Stimulated activated CD8-positive, alpha-beta memory T cell treated with anti-CD3 and anti-CD28 coated beads, Interleukin-4, amount 100 ng/mL, for 48 hours (primary cell): ENCODE measurements at places on chromosomes 5 and 9.

DNA sequence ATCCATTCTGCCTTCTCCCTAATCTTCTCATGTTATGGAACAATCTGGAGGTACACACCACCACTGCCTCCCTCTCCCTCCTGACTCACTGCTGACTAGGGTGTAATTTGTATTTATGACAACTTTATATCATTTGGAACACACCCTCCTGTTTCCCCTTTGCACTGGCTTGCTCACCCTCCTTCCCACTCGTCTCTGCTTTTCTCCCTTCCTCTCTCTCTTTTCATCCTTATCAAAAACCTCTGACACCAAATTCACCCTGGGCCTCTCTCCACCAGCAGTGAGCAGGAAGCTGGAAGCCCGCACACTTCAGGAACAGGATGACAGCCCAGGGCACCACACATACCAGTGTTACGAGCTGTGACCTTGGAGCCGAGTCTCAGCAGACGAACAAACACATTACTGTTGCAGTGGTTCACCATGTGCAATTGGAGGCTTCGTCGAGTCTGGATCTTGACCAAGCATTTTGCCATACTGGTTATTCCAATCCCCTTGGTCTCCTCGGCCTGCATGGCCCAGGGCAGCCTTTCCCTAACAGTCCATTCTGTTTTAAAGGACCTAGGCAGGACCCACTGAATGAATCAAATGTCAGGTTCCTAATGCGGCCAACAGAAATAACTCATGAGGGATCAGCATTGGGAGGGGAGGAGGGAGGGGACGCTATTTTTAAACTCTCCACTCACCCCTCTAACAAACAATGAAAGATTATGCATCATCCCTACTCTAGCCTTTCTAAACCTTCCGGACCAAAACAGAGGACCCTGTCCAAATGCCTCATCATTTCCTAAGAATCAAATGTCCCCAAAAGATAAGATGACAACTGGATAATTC is 203.9 kb upstream of the RASEF start:
- no peak for DNase-seq

- peak; percentile 58 for DNase-seq
Measured at GRCh38 chr5:96816411-96816939, 8.7 kb upstream of the ERAP1 start.

GRCh38 chr5:175162036-175162435 is 281.9 kb downstream of the DRD1 start:
- no peak for DNase-seq

DNA sequence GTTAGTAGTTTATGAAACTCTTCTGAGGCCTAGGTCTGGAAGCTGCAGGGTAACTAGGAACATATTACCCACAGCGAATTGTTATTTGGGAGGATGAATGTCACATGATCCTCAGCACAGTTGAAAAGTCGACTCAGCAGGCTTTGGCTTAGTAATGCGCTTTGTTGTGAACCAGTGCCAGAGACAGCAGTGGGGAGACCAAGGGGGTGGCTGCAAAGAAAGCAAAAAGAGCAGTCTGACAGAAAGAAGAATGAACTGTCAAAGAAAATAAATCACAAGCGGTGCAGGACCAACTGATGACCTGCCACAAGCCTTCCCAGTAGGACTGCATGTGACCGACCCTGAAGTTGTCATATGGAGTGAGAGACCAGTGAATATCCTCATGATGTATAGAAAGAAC is 170.0 kb downstream of the CCDC171 start:
- DNase-seq: no peak

GRCh38 chr5:96780626-96781025 is 27.1 kb downstream of the ERAP1 start:
- no peak for DNase-seq

GRCh38 chr9:18555105-18555883 is 81.3 kb downstream of the ADAMTSL1 start:
- DNase-seq: no peak

DNA sequence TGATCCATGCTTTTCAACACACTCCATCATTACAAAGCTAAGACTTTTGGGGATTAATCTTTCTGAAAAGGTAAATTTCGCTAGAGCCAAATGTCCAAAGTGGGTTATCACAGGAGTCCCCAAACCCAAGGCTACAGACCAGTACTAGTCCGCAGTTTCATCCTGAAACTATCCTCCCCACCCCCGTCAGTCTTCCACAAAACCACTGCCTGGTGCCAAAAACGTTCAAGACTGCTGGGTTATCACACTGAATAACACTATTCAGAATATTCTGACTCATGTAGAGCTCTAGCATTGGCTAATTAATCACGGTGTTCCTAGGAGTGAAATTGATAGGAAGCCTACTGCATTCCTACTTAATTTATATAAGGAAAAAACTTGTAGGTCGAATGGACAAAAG is 24.7 kb downstream of the ERP44 start:
- no peak for DNase-seq

DNA sequence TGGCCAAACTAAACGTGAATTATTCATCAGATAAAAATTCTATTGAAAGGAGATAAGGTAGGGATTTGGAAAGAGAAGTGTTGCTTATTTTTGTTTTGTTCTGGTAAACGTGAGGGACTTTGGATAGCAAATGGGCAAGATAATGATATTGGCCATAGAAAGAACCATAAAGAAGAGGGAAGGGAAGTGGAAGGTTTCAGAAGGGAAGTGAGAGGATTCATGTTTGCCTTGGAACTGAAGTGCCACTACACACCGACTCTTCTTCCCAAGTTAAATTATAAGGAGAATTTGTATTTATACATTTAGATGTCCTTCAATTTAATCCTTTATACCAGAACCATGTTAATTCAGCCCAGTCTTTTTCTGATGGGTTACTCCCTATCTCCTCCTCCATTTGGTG is 42.1 kb upstream of the TAF11L2 start:
- DNase-seq: no peak

DNA sequence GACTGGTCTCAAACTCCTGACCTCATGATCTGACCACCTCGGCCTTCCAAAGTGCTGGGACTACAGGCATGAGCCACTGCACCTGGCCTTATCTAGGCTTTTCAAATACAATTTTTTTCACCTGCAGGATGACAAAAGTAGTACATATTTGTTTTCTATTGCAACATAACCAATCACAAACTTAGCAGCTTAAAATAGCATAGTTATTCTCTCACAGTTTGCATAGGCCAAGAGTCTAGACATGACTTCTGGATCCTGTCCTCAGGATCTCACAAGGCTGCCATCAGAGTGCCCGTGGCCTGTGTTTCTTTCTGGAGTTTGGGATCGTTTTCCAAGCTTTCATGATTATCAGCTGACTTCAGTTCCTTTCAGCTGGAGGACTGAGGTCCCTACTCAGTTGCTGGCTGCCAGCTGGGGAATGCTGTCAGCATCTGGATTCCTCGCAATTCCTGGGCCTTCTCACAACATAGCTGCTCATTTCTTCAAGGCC is 348.9 kb downstream of the ARHGEF28 start:
- no peak for DNase-seq

DNA sequence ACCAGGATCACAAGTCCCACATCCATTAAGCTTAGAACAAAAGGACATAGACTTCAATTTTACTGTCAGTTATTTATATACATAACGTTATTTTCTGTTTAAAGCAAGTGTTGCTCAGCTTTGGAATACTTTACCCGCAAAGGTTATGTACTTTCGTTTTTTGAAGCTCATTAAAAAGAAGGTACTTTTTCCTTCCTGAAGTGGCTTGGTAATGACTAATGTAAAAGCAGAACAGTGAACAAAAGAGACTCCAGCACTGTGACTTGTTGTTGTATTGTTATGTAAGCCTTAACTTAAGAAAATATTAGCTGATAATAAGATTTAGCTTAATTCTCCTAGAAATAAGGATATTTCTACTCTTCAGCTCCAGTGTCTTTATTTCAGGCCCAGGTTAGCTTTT is 97.3 kb upstream of the SLCO6A1 start:
- DNase-seq: no peak

DNA sequence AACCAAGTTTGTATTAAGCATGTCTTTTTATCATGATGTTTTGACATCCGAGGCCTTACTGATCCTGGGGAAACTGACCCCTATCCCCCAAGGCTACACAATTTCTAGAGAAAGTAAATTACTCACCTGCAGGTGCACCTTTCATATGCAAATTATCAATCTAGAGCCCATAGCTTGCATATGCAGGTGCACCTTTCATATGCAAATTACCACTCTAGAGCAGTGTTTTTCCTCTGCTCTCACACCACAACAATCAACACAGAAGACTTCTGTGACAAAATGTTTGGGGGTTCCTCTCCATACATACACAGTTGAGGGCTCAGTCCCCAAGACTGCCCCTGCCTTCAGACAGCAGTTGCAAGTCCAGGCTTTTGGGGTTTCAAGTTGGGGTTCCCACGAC is 203.7 kb upstream of the RORB start:
- no peak for DNase-seq

DNA sequence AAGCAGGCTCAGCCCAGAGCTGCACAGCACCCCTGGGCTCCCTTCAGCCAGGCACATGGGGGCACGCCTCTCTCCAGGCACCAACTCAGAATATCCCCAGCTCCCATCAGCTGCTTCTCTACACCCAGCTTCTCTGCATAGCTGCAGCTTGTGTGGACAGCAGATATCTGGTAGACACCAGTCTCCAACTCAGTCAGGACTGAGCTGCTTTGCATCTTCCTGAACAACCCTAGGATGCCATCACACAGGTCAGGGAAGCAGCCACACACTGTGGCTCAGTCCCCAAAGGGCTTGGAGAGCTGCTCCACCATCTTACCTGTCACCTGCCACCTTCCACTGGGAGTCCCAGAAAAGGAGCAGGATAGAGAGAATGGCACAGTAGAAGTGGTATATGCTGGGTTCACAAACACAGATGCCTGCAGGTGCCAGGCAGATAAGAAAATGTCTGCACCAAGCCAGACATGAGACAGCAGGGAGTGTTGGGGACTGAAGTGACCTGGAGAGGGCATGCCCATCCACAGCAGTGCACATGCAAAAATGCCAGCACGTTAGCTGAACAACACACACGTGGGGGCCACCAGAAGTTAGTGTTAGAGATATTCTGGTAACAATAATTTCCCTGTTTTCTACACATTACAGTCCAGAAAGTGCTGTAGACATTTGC is 42.0 kb downstream of the THBS4 start:
- DNase-seq: no peak

DNA sequence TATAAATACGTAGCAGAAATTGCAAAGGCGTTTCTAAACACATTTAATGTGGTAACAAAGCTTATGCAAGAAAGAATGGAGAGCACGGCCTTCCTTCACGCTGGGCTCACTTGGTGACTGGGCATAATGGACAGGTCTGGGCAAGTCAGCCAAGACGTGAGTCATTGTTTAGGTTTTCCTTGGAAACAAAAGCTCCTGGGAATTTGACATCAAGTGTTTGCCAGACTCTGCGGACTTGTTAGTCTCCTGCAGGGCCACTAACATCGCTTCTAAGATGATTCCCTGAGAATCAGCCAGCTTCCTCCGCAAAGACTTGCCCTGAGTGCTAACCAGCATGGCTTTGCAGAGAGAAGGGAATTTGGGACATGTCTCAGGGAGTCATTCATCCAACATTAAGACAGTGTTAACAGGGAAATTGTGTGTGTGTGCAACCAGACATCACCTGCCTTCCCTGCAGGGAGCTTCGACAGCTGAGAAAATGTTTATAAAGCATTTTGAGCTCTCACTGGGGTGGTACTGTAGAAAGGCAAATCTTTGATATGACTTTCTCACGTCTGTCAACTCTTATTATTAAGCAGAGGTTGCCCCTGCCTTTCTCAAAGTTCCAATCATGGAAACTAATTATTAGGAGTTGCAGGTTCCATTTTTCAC is 182.5 kb downstream of the NTRK2 start:
- DNase-seq: no peak

- no peak for DNase-seq
Measured at GRCh38 chr9:5357431-5358105, 17.9 kb upstream of the RLN1 start.

GRCh38 chr9:127612939-127613582 is 984 bp downstream of the STXBP1 start:
- DNase-seq: peak; percentile 58

- DNase-seq: no peak
Measured at GRCh38 chr5:142537938-142538337, 148.0 kb downstream of the FGF1 start.

DNA sequence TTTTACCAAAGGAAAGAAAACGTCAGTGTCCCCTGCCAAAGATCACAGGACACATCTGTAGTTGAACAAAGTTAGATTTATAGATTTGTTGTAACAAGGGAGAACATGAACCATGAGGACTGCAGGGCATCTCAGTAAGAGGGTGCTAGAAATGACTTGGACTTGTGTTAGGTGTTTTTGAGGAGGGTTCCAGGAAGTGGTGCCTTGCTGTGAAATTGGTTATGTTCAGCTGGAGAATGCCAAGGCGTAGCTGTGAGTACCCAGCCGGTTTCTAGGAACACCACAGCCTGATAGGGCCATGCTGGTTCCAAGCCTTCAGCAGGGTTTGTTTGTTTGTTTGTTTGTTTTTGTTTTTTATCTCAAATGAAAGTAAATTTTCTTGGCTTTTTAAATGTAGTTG is 5.3 kb downstream of the SPEF2 start:
- no peak for DNase-seq

DNA sequence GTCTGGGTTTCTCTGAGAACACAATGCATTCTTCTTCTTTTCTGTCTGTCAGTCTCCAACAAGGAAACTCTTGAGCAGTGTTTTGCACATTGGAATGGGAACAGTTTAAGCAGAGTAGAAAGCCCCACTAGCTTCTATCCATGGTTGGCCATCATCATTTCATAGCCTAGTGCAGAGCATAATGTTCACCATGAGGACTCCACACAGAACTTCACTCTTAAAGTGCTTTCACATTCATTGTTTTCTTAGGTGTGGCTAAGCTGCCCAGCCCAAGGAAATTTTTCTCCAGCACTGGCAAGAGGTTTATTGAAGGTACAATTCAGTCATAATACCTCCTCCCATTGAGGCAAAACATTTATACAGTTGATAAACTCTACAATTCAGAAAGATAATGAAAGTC is 503.0 kb upstream of the CD180 start:
- DNase-seq: no peak

DNA sequence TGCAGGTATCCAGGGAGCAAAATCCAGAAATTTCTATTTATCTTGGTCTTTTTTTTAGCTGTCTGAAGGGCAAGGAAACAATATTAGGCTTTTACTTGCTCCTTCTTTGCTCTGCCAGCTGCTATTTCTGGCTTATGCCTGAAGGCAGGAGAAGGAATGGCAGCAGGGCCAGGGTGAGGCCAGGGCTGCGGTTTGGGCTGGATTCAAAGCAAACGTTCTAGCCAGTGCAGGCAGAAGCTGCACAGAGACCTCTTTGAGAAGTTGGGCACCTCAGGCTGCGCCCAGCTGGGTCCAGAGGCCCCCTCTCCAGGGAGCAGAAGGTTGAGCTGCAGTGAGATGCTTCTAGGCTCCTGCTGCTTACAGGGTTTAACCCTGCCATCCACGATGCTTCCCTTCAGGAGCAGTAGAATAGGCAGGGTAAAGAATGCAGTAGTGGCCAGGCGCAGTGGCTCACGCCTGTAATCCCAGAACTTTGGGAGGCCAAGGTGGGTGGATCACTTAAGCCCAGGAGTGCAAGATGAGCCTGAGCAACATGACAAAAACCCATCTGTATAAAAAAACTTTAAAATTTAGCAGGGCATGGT is 201.2 kb downstream of the ADCY2 start:
- DNase-seq: no peak

GRCh38 chr9:82223442-82223841 is 234.9 kb downstream of the SPATA31D1 start:
- no peak for DNase-seq
